ENCODE measurements at places on chromosomes 16 and 17.

- peak; percentile 26 for DNase-seq
These were observed 132.9 kb upstream of the ANKFN1 start for GRCh38 chr17:56020369-56020768.

GRCh38 chr17:34110315-34110714 lies 144.8 kb upstream of the CCL2 start:
- no peak for DNase-seq

GRCh38 chr17:8140065-8141029 lies 11.9 kb downstream of the PER1 start:
- peak; percentile 23 for DNase-seq

DNA sequence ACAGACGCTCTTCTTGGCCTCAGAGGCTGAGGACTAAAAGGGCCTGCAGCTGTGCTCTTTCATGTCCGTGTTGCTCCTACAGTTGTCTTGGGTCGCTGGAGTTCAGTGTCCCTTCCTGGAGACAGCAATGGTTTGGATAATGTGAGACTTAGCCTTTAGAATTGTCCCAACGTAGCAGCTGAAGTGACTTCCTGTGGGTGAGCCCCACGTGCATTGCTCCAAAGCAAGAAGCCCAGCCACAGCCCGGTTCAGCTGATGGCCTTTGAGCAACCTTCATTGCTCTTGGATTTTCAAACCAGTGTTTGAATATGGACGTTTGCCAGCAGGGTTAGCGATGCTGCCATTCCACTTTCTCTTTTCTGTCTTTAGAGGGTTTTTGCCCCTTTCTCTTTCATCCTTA lies 19.7 kb downstream of the TMEM11 start:
- no peak for DNase-seq

- no peak for DNase-seq
These were observed 46.0 kb downstream of the BANP start for GRCh38 chr16:87996962-87997880.

DNA sequence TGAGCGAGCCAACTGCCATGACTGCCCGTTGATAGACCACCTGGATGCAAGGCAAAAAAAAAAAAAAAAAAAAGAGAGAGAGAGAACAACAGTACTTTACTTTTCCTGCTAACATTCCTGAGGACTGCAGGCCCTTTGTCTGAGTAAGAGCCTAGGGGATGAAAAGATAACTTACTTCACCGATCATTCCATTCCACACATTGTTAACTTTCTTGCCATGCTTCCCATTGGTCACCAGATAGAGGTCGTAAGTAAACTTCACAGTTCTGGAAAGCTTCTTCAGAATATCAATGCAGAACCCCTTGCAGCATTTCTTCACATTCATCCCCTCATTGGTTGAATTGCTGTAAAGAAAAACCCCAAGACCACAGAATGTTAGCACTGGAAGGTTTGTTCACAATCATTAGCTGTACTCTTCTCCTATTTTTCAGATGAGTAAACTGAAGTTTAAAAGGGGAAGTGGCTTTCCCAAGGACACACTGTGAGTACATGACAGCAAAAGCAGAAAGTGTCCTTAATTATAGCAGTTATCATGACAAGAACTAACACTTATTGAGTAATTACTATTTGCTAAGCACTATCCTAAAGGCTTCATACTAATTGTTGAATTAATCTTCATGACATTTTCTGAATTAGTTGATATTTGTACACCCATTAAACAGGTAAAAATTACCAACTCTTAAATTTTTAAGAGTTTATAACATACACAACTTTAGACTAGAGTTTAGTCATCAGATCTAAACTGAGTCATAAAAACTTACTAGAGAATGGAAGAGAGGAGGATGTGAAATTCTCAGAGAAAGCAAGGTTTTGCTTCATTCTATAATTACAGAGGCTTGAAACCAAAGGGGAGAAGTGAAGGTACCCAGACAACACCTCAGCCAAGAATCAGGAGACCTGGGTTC lies 341.2 kb downstream of the GRIN2A start:
- no peak for DNase-seq

DNA sequence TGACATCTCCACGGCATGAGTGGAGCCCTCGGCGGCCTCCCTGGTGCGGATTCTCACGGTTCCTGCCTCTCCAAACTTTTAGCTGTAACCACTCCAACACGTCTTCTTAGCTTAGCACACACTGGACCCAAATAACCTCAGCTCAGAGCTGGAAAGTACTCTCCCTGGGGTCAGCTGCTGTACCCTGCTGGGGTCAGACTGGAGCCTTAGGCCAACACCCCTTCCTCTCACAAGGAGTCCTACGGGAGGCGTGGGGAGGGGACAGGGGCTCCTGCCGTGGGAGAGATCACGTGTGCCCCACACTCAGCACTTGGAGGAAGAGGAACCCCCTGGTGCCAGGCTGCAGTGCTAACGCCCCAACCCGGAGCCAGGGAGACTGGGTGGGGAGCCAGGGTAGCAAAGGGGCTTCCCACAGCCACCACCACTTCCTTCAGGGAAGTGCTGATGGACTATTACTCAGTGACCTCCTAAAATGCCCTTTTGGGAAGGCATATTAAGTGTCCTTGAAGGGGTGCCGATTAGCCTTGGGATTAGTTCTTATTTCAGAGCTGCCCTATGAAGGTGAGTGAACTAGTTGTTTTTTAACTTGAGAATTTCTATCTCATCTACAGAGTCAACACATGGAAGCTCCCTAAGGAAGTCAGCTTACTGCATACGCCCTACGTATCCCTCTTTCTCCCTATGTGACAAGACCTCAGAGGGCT lies 124.0 kb downstream of the HIC1 start:
- DNase-seq: peak; percentile 79

Measured in suppressor macrophage treated with lipopolysaccharide for 1 hour (primary cell).